ENCODE measurements at places on chromosomes 7 and 10. TPM values are rescaled to one million over a fixed set of nuclear protein-coding genes. Genes with fewer than 3 reads are reported as not detected.

The DGKB gene
- total RNA-seq: 0.27 TPM

The GIMAP7 gene
- total RNA-seq: 8.0 TPM

The FGL2 gene
- 27.2 TPM for total RNA-seq

The PRXL2A gene
- total RNA-seq: 42.5 TPM

GRCh38 chr10:74096777-74097176, 53.9 kb downstream of the AP3M1 start:
- H3K4me1 ChIP-seq: no peaks in the 10 kb centered on the region
- H3K27ac ChIP-seq: no peak overlapping the region
- H3K27me3 ChIP-seq: no peaks in the 10 kb centered on the region
- no peaks in the 10 kb centered on the region for H3K36me3 ChIP-seq
- no peak for DNase-seq

DNA sequence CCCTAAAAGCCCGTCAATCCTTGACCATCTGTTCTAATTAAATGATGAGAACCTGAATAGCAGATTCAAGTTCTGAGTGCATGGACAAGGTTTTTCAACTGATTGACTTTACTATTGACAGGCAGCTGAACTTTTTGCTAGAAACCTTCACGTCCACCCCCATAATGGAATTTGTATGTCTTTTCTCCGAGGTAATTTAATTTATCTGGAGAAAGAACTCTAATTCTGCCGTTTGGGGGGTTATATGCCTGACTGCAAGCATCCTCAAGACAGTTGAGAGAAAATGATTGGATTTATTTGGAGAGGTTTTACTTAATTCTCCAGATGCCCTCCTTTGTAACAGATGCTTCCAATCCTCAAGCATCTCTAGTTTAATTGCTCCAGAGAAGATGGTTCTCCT, 1053.4 kb upstream of the AUTS2 start:
- H3K27me3 ChIP-seq: no peaks in the 10 kb centered on the region
- no peaks in the 10 kb centered on the region for H3K4me1 ChIP-seq
- no peak for DNase-seq
- H3K27ac ChIP-seq: no peak overlapping the region
- H3K36me3 ChIP-seq: no peaks in the 10 kb centered on the region

- no peak for DNase-seq
- no peaks in the 10 kb centered on the region for H3K27me3 ChIP-seq
- no peak overlapping the region for H3K4me3 ChIP-seq
- no peaks in the 10 kb centered on the region for H3K36me3 ChIP-seq
These were observed 35.9 kb upstream of the PTPN12 start for GRCh38 chr7:77501192-77501515.

DNA sequence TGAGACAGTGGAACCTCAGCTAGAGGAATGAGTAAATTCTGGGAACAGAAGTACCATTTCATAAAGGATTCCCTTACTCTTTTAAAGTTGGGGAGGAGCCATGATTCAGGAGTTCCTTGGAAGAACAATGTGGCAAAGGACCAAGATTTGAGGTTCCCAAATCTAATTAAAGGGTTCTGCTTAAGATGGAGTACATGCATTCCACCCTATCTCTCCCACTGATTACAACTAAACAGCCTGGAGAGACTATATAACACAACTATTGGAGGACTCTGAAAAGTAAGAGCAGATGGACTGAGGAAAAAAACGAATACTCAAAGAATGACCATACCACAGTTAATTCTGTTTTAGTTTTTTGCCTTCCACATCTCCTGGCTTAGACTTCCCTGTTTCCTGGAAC, 212.9 kb upstream of the IMMP2L start:
- H3K36me3 ChIP-seq: no peaks in the 10 kb centered on the region
- H3K4me1 ChIP-seq: no peaks in the 10 kb centered on the region
- no peak for DNase-seq
- H3K4me3 ChIP-seq: no peak overlapping the region

DNA sequence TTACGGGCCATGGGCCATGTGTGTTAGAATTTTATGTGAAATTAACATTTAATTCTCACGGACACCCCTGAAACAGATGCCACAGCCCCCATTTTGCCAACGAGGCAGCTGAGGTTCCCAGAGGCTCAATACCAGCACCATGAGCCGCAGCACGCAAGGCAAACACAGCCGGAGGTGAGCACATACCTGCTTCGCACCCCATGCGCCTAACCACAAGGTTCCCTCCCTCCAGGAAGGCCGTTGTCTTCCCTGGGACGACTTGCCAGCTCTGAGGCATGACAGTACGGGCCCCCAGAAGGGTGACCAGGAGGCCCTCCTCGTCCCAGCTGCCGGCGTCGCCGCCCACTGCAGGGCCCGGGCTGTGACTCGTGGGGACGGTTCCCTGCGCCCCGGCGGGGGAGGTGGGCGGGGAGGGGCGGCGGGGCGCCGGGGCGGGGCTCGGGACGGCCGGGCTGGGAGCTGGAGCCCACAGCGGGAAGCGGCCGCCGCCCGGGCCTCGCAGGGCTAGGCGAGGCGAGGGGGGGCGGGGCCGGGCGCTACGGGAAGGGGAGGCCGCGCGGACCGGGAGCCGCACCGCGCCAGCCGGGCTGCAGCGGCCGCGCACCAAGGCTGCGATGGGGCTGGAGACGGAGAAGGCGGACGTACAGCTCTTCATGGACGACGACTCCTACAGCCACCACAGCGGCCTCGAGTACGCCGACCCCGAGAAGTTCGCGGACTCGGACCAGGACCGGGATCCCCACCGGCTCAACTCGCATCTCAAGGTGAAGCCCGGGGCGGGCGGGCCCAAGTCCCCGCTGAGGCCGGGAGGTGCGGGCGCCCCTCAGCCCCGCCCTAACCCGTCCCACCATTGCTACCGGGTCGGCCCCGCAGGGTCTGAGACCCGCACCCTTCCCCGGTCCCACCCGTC, at the start of gene CAV2:
TSS of gene CAV2 (plus strand) at position 571 of the 910 bp plus-strand sequence. CDS start at position 615, 44 bp downstream.
- no peaks in the 10 kb centered on the region for H3K27me3 ChIP-seq
- H3K4me3 ChIP-seq: peak within 1 kb of the TSS; percentile 45
- H3K36me3 ChIP-seq: no peaks in the 10 kb centered on the region

DNA sequence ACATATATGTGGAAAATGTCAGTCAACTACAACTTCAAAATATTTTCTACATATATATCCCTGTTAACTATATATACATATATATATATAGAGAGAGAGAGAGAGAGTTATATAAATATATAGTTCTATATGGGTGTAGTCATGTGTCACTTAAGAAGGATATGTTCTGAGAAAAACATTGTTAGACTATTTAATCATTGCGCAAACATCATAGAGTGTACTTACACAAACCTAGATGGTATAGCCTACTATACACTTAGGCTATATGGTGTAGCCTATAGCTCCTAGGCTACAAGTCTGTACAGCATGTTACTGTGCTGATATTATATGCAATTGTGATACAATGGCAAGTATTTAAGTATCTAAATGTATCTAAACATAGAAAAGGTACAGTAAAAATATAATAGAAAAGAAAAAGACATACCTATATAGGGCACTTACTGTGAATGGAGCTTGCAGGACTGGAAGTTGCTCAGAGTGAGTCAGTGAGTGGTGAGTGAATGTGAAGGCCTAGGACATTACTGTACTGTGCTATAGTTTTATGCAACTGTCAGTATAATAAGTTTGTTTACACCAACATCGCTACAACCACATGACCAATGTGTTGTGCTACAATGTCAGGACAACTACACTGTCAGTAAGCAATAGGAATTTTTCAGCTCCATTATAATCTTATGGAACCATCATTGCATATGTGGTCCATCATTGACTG, 18.0 kb upstream of the FGL2 start:
- no peaks in the 10 kb centered on the region for H3K4me1 ChIP-seq
- no peaks in the 10 kb centered on the region for H3K36me3 ChIP-seq
- H3K27me3 ChIP-seq: no peaks in the 10 kb centered on the region
- no peak overlapping the region for H3K4me3 ChIP-seq

DNA sequence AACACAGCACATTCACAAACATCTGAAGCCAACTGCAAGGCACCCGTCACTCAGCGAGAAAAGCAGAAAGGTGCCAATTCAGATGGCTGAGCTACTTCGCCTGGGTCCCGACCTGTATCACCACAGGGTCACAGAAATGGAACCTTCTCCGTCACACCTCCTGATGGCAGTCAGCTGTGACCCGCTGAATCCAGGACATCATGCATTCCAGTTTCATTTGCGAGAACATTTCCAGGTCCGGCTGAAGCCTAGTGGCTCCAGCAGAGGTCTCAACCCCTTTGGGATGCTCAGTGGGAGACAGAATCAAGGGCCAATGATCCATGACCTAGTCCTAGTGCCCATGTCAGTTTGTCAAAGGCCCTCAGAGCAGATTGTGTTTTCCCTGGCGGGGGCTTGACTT, 193.6 kb upstream of the KLF14 start:
- H3K4me3 ChIP-seq: no peak overlapping the region
- H3K4me1 ChIP-seq: peaks cover 5% of the 10 kb centered on the region
- no peak for DNase-seq

GRCh38 chr7:75045881-75046280, 27.7 kb downstream of the RCC1L start:
- no peak overlapping the region for H3K27ac ChIP-seq
- H3K27me3 ChIP-seq: no peaks in the 10 kb centered on the region
- H3K4me3 ChIP-seq: no peak overlapping the region
- DNase-seq: no peak
- no peaks in the 10 kb centered on the region for H3K4me1 ChIP-seq

DNA sequence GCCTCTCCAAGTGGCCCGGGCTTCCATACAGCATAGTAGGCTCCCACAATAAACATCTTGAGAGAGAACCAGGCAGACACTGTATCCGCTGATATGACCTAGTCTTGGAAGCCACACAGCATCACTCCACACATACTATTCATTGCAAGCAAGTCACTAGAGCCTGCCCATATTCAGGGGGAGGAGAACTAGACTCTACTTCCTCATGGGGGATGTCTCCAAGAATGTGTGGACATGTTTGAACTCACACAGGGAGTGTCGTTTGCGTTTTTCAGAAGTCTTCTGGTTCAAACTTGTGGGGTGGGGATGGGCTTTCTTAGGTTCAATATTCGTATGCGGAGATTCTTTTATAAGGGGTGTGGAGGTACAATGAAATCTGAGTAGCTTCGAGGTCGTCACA, 232.6 kb upstream of the HABP2 start:
- no peaks in the 10 kb centered on the region for H3K27me3 ChIP-seq
- H3K36me3 ChIP-seq: no peaks in the 10 kb centered on the region
- H3K4me3 ChIP-seq: no peak overlapping the region
- H3K27ac ChIP-seq: no peak overlapping the region
- DNase-seq: no peak

DNA sequence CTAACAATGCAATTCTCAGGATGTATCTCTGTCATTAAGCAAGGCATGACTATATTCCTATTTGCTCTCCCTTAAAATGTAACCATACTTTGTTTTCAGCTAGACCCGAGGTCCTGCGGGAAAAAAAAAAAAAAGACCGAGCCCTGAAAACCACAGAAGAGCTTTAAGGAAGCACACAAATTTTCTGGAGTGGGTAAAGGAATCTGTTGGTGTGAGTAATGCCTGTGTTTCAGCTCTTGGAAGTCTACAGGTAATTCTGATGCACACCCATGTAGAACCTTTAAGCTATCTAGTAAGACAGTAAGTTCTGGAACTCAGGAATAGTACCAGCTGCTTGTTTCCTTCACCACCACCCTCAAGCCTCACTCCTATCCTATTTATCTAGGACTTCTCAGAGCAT, 351.1 kb downstream of the PARD3 start:
- no peaks in the 10 kb centered on the region for H3K4me1 ChIP-seq
- no peak overlapping the region for H3K27ac ChIP-seq
- H3K27me3 ChIP-seq: no peaks in the 10 kb centered on the region
- no peaks in the 10 kb centered on the region for H3K36me3 ChIP-seq

GRCh38 chr7:47373871-47374451, 207.9 kb downstream of the TNS3 start:
- no peak for DNase-seq
- H3K27me3 ChIP-seq: no peaks in the 10 kb centered on the region
- H3K4me3 ChIP-seq: no peak overlapping the region
- H3K4me1 ChIP-seq: peaks cover 48% of the 10 kb centered on the region

DNA sequence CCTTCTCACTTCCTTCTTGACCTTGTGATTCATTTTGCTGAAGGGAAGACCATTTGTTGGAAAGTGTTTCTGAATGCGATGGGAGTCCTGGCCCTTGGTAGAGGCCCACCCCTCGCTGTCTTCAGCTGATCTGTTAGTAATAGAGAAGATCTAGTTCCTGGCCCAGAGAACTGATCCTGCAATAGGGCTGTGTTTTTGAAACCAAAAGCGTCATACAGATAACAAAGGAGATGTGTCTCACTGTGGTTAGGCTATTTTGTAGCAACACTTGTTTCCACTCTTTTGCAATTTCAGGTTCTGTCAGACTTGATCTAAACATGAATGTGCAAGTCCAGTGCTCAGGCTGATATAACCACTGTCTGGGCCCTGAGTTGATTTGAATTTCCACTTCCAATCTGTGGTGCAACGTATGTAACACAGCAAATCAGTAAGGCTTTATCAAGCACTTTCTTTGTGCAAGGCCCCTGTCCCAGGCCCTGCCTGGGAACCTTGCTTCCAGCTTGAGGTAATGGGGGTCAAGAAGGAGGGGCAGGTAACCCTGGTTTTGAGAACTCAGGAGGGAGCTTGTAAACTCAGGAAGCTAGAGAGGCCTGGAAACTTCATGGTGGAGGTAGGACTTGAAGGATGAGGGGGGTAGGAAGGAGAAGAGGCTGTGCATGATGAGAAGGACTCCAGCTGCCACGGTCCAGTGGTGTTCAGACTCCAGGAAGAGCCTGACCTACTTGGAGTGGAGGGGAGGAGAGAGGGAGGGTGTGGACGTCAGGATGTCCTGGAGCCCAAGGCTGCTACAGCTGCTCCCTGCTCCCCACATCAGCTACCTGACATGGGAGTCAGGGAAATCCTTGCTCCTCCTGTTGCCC, 42.2 kb upstream of the SRGN start:
- peak overlapping the region; percentile 77 for H3K27ac ChIP-seq
- H3K36me3 ChIP-seq: no peaks in the 10 kb centered on the region
- DNase-seq: peak; percentile 59
- H3K4me3 ChIP-seq: no peak overlapping the region
- no peaks in the 10 kb centered on the region for H3K27me3 ChIP-seq

DNA sequence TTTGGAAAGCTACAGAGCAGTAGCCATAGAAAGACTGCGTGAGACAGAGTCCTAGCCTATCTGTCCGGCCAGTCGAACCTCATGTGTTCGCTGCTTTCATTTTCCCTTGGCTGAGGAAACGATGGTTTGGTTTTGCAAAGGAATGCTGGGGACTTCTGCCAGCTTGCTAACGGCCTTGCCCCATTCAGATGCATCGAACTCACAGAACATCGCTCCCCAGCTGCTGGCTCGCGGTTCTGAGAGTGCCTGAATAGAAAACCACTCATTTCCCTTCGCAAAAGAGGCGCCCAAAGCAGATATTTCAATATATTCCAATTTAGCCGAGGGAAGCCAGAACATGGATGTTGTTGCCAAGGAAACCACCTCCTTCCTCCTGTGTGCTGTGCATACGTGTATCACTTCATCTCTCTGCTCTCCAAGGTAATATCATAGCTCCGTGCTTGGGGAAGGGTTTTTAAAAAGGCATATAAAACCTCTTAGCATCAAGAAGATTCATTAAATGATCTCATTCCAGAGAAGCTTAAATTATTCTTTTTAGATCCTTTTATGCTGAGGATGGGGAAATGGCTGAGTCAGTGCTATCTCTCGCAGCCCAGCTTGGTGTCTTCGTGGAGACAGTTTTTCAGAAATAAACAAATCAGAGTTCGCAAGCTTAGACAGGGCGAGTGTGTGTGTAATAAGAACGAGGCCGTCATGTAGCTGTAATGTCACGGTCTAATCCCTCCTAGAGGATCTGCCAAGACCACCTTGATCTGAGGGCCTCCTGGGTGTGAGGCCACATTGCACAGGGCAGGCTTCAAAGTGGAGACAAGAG, 215.2 kb downstream of the RPS24 start:
- no peaks in the 10 kb centered on the region for H3K36me3 ChIP-seq
- no peaks in the 10 kb centered on the region for H3K4me1 ChIP-seq
- DNase-seq: no peak
- H3K27ac ChIP-seq: no peak overlapping the region

- no peak overlapping the region for H3K27ac ChIP-seq
- no peaks in the 10 kb centered on the region for H3K36me3 ChIP-seq
- H3K4me1 ChIP-seq: no peaks in the 10 kb centered on the region
These were observed 953.4 kb downstream of the ANKRD7 start for GRCh38 chr7:119177863-119178262.
